ENCODE measurements at places on chromosomes 11 and 22.

DNA sequence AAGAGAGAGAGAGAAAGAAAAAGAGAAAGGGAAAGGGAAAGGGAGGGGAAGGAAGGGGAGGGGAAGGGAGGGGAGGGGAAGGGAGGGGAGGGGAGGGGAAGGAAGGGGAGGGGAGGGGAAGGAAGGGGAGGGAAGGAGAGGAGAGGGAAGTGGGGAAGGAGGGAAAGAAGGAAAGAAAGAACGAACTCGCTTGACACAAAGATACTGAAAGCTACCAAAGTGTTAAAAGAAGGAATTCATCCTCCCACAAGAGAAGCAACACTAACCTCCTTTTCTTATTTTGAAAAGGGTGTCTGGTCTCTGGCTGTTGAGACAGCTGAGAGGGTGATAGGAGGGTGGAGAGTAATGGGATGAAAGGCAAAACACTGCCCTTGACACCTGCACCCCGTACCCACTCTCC, 172.6 kb downstream of the SHANK2 start:
- DNase-seq, result no peak

- DNase-seq, result no peak
Measured at GRCh38 chr11:36627006-36627405, 29.0 kb upstream of the RAG2 start.

- DNase-seq, result no peak
Measured at GRCh38 chr11:43467958-43468357, 109.2 kb downstream of the TTC17 start.

DNA sequence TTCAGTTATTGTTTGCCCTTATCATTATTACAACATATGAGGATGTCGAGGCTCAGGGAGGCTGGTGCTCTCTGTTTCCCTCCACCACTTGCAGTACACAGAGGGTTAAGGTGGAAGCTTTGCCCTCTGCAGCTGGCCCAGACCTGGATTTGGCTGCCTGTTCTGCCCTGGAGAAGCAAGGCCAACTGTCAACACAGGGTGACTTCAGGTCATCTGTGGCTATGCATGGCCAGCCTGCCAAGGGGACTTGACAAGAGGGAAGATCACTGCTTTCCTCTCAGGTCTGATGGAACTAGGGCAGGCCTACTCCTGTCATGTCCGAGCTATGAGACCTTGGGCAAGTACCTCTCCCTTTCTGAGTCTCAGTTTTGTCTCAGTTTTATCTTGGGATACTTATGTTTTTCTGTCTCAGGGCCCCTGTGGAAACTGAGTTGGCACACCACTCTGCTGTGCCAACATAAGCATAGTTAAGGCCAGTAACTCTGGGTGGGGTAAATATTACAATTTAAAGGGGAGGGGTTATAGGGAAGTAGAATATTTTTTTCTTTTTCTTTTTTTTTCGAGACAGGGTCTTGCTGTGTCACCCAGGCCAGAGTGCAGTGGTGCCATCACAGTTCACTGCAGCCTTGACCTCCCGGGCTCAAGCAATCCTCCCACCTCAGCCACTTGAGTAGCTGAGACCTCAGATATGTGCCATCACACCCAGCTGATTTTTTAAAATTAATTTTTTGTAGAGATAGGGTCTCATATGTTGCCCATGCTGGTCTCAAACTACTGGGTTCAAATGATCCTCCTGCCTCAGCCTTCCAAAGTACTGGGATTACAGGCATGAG, 2.4 kb upstream of the THRSP start:
- DNase-seq, result no peak

DNA sequence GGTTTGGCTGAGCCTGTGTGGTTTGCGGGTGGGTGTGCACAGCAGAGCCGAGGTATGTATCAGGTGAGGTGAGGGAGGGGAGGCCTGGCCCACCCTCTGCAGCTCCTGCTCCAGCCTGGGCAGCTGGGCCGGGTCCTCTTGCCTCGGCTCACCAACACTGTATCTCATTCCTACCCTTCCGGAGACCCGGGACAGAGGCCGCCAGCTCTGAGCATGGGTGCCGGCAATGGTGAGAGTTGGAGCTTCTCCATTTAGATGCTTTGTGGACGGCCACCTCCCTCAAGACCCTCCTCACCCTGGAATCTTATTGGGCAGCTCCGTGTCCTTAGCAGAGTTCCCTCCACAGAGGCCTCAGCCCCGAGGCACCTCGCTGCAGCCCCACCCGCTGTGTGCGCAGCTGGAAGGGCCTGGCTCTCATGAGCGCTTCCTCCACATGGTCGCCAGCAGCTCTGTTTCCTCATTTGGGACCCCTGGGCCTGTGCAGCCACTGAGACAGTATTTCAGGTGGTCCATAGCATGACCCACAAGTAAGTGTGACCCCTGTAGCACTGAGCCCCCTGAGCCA, 55.7 kb downstream of the ANO1 start:
- no peak for DNase-seq

DNA sequence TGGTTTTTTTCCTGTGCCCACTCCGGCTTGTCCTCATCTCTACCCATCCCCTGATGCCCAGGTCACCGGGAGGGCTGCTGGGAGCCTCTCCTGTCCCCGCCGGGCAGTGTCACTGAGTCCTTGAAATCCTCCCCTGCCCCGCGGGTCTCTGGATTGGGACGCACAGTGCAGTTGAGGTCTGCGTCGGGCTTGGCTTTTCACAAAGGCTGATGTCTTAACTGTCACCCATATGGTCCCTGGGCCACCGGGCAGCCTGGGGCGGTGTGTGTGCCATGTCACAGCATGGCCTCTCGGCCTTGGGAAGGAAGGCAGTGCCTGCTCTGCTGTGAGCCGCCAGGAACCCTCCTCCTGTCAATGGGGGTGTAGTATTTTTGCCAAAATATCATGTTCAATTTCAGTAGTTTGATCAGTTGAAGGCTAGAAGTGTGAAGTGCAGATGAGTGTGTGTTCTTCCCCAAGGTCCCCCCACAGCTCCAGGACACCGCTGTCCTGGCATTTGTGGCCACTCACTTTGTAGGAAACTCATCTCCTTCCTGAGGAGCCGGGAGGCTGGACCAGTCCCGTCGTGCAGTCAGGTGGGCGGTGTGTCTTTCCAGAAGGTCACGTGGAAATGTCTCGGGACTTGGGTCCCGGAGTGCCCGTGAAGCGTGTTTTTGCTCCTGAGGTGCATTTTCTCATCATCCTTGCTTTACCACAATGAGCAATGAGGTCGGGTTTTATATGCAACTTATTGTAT, 37.6 kb downstream of the CTTN start:
- DNase-seq, result no peak

- no peak for DNase-seq
Measured at GRCh38 chr11:45527898-45528297, 137.5 kb downstream of the CHST1 start.

All from GM20000 (cell line).